ENCODE measurements at places on chromosomes 2 and 18.
A peak's percentile ranks its signal among the peaks of the same experiment; 100 is the strongest.

DNA sequence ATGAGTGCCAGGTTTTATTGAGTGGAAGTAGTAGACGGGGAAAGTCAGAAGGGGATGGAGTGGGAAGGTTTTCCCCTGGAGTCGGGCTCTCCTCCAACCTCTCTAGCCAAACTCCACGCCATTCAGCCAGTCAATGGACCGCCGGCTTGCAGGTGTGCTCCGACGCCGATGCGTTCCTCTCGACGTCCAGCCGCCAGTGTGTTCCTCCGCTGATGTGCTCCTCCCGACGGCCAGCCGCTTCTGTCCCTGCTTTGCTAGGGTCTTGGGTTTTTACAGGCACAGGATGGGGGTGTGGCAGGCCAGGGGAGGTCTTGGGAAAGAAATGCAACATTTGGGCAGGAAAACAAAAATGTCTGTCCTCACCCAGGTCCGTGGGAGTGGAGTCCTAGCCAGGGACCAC lies 94.3 kb upstream of the TEX51 start:
- no peak for DNase-seq

- DNase-seq, result no peak
Observed at GRCh38 chr2:119111115-119111975, 47.2 kb downstream of the C1QL2 start.

- DNase-seq, result no peak
Observed at GRCh38 chr2:64913357-64913869, 75.8 kb upstream of the SLC1A4 start.

DNA sequence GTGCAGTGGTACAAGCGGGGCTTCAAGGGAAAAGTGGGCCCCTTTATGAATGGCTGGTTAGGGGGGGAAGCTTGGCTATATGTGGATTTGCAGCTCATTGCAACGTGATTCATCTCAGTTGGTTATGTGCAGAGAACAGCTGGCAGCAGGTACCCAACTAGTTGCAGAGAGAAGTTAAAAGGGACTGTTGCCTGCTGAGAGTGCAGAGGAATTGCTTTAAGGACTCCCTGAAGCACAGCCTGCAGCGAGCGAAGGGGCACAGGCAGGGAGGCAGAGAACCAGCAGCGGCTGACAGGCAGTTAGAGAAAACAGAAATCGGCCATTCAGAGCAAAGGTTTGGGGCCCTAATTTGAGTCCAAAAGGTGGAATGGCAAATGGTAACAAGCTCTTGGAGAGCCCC lies 278.2 kb upstream of the LYPD1 start:
- no peak for DNase-seq

DNA sequence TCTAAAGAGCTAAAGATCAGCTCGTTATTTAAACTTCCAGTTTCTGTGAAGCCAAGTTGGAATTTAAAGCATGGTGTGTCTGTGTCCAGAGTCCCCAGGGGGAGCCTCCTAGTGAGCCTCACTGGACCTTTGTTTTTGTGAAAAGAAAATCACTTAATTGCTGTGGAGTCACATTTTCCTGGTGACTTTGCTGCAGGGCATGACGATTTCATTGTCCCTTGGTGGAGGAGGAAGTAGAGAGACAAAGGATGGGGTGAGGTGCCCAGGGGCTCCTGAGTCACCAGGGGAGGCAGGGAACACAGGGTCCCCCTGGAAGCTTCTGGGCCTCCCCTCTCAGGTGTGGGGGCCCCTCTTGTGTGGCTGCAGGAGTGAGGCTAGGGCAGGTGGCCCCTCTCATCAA lies 19.7 kb downstream of the ATP6V1C2 start:
- DNase-seq, result no peak

DNA sequence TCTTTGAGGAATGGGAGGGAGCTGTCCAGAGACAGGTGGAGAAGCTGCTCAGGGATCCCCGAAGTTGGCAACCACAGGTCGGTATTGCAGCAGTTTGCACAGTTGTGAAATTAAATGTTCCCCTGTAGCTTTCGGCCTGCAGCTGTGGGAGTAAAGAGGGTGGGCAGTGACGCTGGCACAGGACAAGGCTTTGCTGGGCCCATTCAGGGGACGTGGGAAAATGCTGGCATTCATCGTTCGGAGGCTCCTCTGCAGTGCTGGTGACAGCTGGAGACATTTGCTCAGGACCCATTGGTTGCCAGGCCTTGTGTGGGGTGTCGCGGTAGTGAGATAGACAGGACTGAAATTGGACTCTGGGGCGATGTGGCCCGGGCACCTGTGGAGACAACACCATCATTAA lies 173.7 kb downstream of the MYCN start:
- DNase-seq, result no peak

GRCh38 chr18:47209171-47209570 lies 33.0 kb upstream of the IER3IP1 start:
- DNase-seq, result no peak

DNA sequence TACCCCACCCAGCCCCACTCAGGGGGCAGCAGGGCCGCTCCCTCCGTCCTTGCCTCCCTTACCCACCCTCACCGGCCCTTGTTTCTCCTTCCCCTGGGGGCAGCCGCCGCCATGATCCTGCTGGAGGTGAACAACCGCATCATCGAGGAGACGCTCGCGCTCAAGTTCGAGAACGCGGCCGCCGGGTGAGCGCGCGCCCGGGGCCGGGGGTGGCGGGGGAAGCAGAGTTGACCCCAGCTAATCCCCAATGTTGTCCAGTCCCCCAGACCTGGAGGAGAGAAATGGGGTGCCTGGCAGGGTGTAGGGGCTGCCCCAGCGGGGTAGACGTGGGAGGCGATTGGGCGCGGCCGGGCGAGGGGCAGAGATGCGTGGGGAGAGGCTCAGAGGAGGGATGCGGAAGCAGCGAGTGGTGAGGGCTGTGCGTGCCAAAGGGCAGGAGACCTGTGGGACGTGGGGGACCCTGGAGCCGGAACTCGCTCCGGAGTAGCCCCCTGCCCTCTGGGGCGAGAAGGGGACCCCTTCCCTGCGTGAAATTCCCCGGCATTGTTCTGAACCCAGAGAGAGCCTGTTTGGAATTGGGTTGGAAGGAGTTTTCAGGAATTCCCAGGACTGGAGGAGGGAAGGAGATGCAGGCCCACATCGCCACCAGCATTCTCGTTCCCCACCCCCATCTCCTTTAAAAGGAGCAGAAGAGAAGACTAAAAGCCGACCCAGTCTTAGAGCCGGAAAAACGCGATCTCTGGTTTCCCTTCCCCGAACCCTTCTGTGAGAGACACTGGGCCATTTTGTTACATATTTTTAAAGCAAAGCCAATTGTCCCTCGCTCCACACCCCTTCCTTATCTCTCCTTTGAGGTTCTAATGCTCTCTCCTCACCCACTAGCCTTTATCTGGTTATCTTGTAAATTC lies 625 bp downstream of the ARPC2 start:
- DNase-seq, result peak; percentile 51

- DNase-seq, result no peak
Observed at GRCh38 chr2:45293182-45293581, 283.9 kb upstream of the SIX2 start.

DNA sequence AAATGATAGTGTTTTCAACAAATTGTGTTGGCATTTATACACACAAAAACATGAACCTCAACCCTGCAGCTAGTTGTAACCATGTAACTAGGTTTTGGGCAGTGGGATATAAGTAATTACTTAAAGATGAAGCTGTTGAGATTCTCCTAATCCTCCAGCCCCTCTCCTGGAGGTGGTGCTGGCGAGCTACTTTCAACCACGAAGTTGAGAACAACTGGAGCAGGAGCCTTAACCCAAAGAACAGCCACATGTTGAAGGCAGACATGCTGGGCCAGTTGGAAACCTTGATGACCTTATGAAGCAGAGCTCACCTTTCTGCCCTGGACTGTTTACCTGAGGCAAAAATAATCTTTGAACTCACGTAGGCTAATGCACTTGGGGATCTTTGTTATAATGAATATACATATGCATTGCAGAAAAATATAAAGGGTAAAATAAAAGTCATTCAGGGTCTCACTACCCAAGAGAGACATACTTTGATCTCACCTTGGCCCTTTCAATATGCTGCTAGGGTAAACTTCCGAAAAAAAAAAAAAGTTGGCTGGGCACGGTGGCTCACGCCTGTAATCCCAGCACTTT lies 89.6 kb upstream of the NPAS2 start:
- DNase-seq, result no peak

- DNase-seq, result no peak
Observed at GRCh38 chr2:191935247-191935646, 88.4 kb upstream of the CAVIN2 start.

- no peak for DNase-seq
Observed at GRCh38 chr18:62386601-62387000, 61.5 kb downstream of the TNFRSF11A start.

DNA sequence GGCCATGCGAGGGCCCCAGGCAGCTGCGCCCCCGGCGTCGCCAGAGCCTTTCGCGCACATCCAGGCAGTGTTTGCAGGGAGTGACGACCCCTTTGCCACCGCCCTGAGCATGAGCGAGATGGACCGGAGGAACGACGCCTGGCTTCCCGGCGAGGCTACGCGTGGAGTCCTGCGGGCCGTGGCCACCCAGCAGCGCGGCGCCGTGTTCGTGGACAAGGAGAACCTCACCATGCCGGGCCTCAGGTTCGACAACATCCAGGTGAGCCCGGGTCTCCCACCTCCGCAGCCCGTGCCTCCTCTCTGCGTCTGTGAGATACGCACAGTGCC lies 8.9 kb downstream of the TRAPPC12 start:
- DNase-seq, result no peak

GRCh38 chr2:234019896-234020295 lies 30.6 kb upstream of the SPP2 start:
- no peak for DNase-seq

- no peak for DNase-seq
Observed at GRCh38 chr2:105538840-105539239, 140.0 kb upstream of the FHL2 start.

GRCh38 chr18:78677483-78678317 lies 301.9 kb upstream of the SALL3 start:
- DNase-seq, result no peak

DNA sequence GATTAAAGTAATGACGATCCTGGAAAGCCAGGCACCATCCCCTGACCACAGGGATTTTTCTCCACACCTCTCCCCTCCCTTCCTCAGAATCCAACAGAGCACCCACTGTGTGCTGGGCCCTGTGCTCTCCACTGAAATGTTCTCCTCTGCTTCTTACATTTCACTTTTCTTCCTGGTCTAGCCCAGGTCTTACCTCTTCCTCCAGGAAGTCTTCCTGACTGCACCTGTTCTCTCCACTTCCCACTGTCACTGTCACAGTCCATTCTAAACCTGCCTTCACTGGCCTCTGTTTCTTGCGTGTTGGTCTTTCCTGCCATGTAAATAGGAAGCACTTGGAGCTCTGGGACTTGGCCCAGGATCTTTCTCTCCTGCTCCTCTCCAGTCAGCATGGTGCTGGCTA lies 7.4 kb upstream of the NGEF start:
- no peak for DNase-seq

DNA sequence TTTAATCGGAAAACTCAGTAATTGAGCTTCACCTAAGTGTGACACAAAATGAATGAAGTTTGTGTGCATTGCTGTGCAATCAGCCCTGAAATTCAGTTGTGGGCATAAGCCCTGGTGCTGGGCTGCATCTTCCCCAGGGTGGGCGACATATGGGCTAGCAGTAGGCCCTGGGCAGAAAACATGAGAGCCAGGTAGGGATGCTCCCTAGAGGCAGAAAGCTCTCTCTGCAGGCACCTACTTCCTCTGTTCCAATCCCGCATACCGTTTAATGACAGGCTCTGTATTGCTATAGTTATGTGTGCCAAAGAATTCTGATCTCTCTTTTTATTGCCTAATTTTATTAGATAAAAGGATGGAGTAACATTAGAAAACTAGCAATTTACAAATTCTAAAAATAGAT lies 456.7 kb downstream of the NRXN1 start:
- DNase-seq, result no peak

- no peak for DNase-seq
Observed at GRCh38 chr2:20622731-20623130, 28.2 kb downstream of the HS1BP3 start.

- no peak for DNase-seq
Observed at GRCh38 chr2:240227538-240228428, 87.3 kb upstream of the OTOS start.

DNA sequence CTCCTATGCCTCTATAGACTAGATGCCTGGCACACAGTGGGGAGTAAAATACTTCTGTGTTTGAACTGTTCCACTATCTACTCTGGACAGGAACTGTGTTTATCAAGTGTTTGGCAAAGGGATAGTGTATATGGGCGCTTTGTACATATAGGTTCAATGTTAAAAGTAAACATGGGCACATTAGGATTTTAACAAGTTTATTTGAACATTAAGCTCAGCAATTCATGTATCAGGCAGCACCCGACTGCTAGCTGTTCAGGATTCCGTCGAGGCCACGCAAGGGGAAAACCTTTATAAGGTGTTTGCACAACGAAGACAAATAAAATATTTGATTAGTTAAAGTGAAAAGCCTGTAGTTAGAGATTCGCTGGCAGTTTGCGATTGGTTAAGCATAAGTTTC lies 43.4 kb upstream of the ROCK2 start:
- DNase-seq, result no peak

DNA sequence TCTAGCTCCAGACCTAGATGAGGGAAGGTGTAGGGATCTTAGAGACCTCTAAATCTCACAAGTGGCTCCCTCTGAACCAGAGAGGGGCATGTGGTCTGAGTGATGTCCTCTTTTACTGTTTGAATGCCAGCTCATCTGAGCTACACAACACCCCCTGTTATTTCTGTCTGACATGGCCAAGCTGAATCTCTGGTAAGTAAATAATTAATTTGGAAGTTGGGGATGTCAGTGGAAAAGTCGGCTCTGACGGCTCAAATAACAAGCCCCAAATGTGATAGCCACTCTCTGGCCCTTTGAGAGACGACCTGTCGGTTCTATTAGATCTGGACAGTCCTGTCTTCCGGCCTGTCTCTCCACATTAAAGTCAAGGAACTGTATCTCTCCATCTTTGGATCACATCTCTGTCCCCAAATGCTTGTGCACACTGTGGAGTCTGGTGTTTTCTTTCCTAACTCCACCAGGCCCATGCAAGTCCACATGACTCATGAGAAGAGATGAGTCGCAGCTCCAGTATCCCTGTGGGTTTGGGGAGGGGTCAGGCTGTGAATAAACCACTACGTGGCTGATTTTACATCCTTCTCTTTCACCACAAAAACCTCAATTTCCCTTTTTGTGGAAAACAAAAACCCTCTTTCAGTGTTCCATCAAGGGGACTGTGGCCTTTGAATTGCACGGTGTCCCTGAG lies 52.5 kb downstream of the SETBP1 start:
- DNase-seq, result no peak

DNA sequence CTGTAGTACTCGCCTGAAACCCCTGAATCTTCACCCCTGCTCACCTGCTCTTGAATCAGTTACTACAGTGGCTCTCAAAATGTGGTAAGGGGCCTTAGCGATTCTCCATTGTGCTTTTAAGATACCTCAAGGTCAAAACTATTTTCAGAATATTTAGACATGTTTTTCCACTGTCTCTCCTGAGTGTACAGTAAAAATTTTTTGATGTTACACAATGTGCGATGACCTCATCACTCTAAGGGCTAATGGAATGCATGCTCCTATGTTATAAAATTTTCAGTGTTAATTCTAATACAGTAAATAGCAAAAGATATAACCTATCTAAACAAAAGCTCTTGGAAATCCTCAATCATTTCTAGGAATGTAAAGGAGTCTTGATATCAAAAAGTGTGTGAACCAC lies 336.9 kb upstream of the PKDCC start:
- no peak for DNase-seq
